ENCODE measurements at places on chromosomes 3 and 15.

DNA sequence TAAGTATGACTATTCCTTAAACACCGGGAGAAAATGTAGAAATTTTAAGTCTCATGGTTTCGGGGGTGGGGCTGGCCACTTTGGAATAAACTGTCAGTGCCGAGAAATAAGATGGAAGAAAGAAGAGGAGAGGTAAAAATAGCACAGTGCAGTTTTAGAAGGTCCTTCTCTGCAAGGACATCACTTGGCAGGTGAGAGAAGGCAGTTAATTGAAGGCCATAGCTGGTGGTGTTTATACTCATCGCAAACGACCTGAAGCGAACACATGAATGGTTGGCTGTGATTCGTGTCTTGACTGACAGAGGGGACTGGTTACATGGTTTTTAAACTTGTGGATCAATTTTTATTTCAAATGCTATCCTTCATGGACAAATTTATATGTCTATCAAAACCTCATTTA, 54.9 kb upstream of the SENP5 start:
- no peak for DNase-seq

DNA sequence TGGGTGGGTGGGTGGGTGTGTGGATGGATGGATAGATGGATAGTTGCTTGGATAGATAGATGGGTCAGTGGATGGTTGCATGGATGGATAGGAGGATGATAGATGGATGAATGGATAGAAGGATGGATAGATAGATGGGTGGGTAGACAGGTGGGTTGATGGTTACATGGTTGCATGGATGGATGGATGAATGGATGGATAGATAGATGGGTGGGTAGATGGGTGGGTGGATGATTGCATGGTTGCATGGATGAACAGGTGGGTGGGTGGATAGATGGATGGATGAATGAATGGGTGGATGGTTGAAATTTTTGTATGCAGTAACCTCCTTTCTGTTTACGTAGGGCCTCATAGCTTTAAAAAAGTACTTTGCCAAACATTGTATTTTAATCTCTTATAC, 79.5 kb downstream of the LRRK1 start:
- DNase-seq = no peak

GRCh38 chr15:60476713-60477112, 2.2 kb downstream of the ICE2 start:
- peak; percentile 38 for DNase-seq

- DNase-seq = no peak
Observed at GRCh38 chr3:30522476-30522875, 83.9 kb upstream of the TGFBR2 start.

DNA sequence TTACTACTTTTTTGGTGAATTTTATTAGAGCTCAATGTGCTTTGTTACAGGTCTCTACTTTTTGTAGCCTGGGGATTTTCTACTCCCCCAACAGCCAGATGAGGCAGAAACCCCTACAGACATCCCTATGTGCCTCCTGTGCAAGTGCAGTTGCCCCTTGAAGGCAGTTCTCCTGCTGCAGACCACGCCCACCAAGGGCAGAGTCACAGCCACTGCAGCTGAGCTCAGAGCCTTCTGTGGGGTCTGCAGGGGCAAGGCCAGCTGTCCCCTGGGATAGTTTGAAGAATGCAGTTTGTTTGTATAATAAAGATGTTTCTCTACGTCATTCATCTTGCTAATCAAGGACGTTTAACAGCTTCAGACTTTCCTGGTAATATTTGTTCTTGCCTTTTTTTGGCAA, 76.8 kb downstream of the NPAP1 start:
- DNase-seq = no peak

- DNase-seq = no peak
Observed at GRCh38 chr3:140386357-140387100, 291.3 kb upstream of the TRIM42 start.

DNA sequence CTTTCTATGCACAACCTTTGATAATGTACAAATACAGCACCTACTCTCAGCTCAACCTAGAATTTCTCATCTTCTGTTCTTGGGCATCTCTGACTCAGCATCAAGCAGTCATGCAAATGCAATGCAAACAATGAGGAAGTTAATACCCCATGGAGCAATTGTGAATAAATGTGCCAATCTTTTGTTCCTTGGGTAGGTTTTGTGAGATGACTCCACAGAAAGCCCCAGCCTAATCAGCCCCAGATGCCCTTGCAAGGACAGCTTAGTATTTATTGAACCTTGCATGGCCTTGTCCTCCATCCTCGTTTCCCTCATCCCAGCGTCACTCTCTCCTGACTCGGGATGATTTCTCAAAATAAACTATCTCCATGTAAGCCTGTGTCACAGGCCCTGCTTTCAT, 494.7 kb upstream of the NECTIN3 start:
- no peak for DNase-seq

Measured in SW480 (cell line).